ENCODE measurements at places on chromosomes 2 and 18. TPM values are rescaled to one million over a fixed set of nuclear protein-coding genes. Genes with fewer than 3 reads are reported as not detected.

The C2orf15 gene
- not detected for total RNA-seq

The ATP6V1C2 gene
- not detected for total RNA-seq

The GCG gene
- not detected for total RNA-seq

The RAD51AP2 gene
- total RNA-seq, result not detected

The ATP8B1 gene
- total RNA-seq, result 83.7 TPM

The TNFAIP6 gene
- 32.4 TPM for total RNA-seq

The PIGN gene
- 41.8 TPM for total RNA-seq

The DNAH7 gene
- total RNA-seq, result 0.66 TPM

The TEKT4 gene
- not detected for total RNA-seq

The IL37 gene
- not detected for total RNA-seq

The SRD5A2 gene
- total RNA-seq, result not detected

The CGREF1 gene
- 3.6 TPM for total RNA-seq

The RETSAT gene
- total RNA-seq, result 58.6 TPM

The CD207 gene
- not detected for total RNA-seq

The BCL2L11 gene
- total RNA-seq, result 3.2 TPM

The DCDC2C gene
- not detected for total RNA-seq

The MYO3B gene
- 0.17 TPM for total RNA-seq

The MPPE1 gene
- total RNA-seq, result 39.9 TPM

Data from smooth muscle cell of trachea (primary cell).